OCI-LY7 (cell line): ENCODE measurements at places on chromosomes 3 and 15. TPM values are rescaled to one million over a fixed set of nuclear protein-coding genes. Genes with fewer than 3 reads are reported as not detected.

Gene CLDN16
- not detected in 2 replicates for total RNA-seq

Gene XCR1
- total RNA-seq, result not detected in 2 replicates

Gene MGLL
- 17.0 and 21.6 TPM in 2 replicates for total RNA-seq

Gene PLA2G4B
- 9.5 and 12.0 TPM in 2 replicates for total RNA-seq

Gene EOMES
- total RNA-seq, result not detected in 2 replicates

Gene ADAMTS7
- 0.08 and 0.11 TPM in 2 replicates for total RNA-seq

Gene ZNF501
- 0.88 and 1.4 TPM in 2 replicates for total RNA-seq

Gene CX3CR1
- 0.13 TPM in 1 of 2 replicates, not detected in the other for total RNA-seq

Gene OR5K2
- not detected in 2 replicates for total RNA-seq

Gene SH3GL3
- not detected in 2 replicates for total RNA-seq

Gene SEC62
- total RNA-seq, result 163 and 176 TPM in 2 replicates

Gene PAK6
- not detected in 2 replicates for total RNA-seq

Gene STRIT1
- total RNA-seq, result not detected in 2 replicates

Gene SERPINI2
- not detected in 2 replicates for total RNA-seq

Gene PTX3
- total RNA-seq, result not detected in 2 replicates

Gene RBM5
- 197 and 223 TPM in 2 replicates for total RNA-seq

Gene PSTPIP1
- 23.6 and 27.4 TPM in 2 replicates for total RNA-seq

Gene GASK1A
- total RNA-seq, result not detected in 2 replicates

Gene COL8A1
- 0.10 and 0.20 TPM in 2 replicates for total RNA-seq

Gene CSTA
- total RNA-seq, result 0.70 TPM in 1 of 2 replicates, not detected in the other

Gene C3orf20
- total RNA-seq, result 2.2 and 3.6 TPM in 2 replicates

Gene ATP10A
- 0.06 TPM in 1 of 2 replicates, not detected in the other for total RNA-seq

Gene SLC38A3
- not detected in 2 replicates for total RNA-seq

Gene EBLN2
- total RNA-seq, result 9.3 and 9.5 TPM in 2 replicates

Gene APOD
- not detected in 2 replicates for total RNA-seq

Gene KIF7
- 0.10 TPM in 1 of 2 replicates, not detected in the other for total RNA-seq

Gene SQOR
- 0.42 and 0.89 TPM in 2 replicates for total RNA-seq

Gene LPCAT4
- total RNA-seq, result 74.5 and 84.4 TPM in 2 replicates

Gene MFGE8
- total RNA-seq, result 70.4 and 78.7 TPM in 2 replicates

Gene MEIS2
- 31.0 and 32.6 TPM in 2 replicates for total RNA-seq

Gene DHX30
- 96.6 and 104 TPM in 2 replicates for total RNA-seq

Gene COLQ
- 0.28 and 0.42 TPM in 2 replicates for total RNA-seq

Gene GALNT15
- total RNA-seq, result not detected in 2 replicates

Gene CORO2B
- total RNA-seq, result 7.4 and 10.5 TPM in 2 replicates

Gene SOX2
- total RNA-seq, result 11.3 and 11.5 TPM in 2 replicates

Gene ALDH1L1
- total RNA-seq, result not detected in 2 replicates

Gene ESYT3
- total RNA-seq, result not detected in 2 replicates

Gene SLC28A2
- total RNA-seq, result not detected in 2 replicates

Gene ITIH3
- not detected in 2 replicates for total RNA-seq

Gene RBPMS2
- not detected in 2 replicates for total RNA-seq

Gene SLC9A9
- 7.0 and 9.3 TPM in 2 replicates for total RNA-seq

Gene PLSCR5
- total RNA-seq, result not detected in 2 replicates

Gene GP9
- not detected in 2 replicates for total RNA-seq

Gene SNTN
- total RNA-seq, result not detected in 2 replicates

Gene CHL1
- total RNA-seq, result 0.51 and 1.0 TPM in 2 replicates

Gene C2CD4A
- total RNA-seq, result not detected in 2 replicates

Gene PLSCR2
- total RNA-seq, result not detected in 2 replicates

Gene CCR2
- total RNA-seq, result not detected in 2 replicates

Gene THRB
- not detected in 2 replicates for total RNA-seq
